Putamen (tissue), 1 donor: ENCODE measurements at places on chromosomes 11 and 22.

DNA sequence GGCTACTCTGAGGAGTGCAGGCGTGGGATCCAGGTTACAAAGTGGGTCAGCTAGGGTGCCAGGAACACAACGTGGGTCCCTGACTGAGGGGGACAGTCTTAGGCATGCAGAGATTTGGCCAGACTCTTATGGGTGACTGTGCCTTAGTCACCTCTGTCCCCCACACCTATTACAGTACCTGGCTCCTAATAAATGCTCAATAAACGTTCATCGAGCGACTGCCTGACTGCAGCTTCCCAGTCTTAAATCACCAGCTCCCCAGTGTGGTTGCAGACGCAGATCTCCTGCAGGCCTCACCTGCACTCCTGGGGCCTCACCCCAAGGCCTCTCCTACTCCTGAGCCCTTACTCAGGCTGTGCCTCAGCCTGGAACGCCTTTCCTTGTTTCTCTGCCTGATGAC is 3.2 kb upstream of the SUN2 start:
- DNase-seq: no peak

DNA sequence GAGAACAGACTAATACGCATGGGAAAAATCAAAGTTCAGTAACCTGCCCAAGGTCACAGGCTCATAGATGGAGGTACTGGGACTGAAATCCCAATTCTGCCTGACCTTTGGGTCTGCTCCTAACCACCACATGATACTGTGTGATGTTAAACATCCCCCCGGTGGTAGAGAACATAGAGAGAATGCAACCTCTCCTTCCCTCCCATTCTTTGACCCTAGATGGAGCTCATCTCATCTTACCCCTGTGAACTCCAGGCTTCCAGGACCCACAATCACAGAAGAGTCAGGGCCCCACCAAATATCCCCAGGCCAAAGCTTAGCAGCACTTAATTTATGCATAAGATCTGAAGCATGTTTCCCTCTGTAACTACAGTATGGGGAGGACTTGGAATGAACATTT is 198.5 kb downstream of the MYO18B start:
- DNase-seq: no peak

- DNase-seq: peak; percentile 43
Measured at GRCh38 chr11:67584205-67584880, 731 bp downstream of the GSTP1 start.

DNA sequence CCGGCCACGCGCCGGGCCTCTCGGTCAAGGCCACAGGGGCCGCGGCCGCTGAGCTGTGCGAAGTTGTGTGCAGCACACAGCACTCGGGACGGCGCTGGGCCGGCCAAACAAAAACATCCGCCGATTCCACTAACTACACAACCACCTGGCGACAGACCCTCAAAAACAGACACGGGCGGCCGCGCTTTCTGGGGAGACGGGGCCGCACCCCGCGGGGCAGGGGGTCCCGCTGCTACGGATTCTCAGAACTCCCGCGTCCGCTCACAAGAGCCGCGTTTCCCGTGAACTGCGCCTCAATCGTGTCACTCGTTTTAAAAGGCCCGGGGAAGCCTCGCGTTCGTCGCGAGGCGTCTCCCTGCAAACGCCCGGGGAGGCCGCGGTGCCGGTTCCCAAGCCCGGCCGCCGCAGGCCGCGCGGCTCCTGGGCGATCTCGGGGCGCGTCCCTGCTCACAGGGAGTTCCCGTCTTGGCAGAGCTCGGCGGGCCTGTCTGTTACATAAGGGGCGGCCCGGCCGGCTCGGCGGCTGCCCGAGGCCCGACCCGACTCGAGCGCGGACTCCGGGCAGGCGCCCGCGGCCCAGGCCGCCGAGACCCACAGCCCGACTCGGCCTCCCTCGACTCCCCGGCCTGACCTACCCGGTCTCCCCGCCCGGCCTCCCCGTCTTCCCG is 936 bp downstream of the BRD1 start:
- peak; percentile 27 for DNase-seq

DNA sequence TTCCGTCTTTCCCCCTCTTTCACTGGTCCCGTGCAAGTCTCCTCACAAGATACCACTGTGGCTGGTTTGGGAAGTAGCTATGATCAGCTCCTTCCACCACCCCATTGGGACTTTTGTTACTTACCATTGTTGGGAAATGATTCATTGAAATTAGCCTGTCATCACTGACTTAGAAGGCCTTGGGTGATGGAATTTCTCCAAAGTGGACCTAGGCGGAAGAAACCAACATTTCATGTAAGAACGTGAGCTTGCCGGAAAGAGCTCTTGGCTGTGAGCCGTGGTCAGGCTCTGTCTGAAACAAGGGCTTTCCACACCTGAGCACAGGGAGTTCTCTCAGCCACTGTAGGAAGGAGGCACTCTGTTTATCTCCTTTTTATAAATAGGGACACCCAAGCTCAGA is 23.5 kb upstream of the CRYBB3 start:
- no peak for DNase-seq

- no peak for DNase-seq
Measured at GRCh38 chr11:75352588-75353206, 1.2 kb upstream of the ARRB1 start.

- DNase-seq: no peak
Measured at GRCh38 chr22:32917577-32918354, 116.3 kb downstream of the TIMP3 start.

DNA sequence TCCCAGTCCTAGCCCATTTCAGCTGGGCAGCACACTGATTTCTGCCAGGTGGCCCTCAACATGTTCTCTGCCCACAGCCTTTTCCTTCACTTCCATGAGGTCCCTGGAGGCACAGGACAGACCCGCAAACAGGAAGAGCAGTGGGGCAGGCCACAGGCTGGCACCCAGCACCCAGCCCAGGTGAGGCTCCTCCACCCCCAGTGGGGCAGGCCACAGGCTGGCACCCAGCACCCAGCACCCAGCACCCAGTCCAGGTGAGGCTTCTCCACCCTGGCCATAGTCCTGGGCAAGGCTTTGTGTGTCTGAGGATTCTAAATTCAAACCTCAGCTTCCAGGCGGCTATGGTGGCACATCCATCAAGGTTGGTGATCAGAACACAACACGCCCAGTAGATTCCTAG is 1413.0 kb downstream of the BRD1 start:
- DNase-seq: no peak

GRCh38 chr11:2358754-2359442 is 18.2 kb upstream of the CD81 start:
- DNase-seq: no peak

DNA sequence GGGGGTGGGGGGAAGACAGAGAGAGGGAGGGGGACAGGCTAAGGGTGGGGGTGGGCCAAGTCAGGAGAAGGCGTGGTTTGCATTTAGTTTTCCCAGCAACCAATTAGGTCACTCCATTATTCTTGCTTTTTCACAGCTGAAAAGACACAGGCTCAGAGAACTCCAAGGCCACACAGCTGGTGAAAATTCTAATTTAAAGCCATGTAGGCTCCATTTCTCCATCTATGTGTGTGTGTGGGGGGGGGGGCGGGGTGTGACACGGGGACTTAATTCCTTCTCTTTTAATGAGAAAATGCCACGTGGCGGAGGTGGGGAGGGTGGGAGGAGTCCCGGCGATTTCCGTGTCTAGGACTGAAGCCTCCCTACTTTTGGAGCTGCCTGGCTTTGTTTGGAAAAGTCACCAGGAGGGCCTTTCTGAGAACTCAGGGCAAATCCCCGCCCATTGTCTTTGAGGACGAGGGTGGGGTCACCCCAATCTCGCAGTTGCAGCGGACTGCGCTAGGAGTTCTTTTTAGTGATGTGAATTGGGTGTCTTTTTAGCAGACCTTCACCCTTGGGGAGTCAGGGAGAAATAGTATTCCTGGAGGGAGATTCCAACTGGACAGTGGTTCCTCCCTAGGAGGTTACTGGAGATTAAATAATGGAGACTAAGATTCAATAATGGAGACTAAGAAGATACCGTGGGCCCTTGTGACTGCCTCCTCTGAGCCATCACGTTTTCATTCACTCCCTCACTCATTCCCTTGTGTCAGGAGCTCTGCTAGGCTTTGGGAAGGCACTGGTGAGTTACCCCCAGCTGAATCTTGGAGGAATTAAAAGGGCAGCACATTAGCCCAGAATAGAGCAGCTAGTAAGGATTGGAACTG is 36.4 kb upstream of the PTPRJ start:
- no peak for DNase-seq
